Tibial artery (tissue), 4 donors: ENCODE measurements at places on chromosomes 2 and 18.
A peak's percentile ranks its signal among the peaks of the same experiment; 100 is the strongest.

DNA sequence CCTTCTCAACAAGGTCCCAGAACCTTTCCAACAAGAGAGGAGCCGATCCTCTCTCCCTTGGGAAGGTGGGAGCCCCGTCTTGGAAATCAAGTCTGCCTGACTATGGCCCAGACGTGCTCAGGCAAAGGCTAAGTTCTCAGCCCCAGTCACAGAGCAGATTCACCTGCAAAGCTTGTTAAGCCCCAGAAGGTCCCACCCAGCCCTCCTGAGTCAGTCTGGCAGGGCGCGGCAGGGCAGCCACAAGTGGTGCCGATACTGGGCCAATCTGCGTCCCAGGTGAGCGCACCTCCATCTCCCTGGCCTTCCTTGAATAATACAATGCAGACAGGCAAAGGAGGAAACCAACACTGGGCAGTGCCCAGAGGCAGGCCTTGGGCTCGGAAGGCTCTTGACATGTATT lies 15.0 kb downstream of the CRACDL start:
- H3K4me3 ChIP-seq, result no peak overlapping the region
- DNase-seq, result no peak
- no peaks in the 10 kb centered on the region for H3K4me1 ChIP-seq
- H3K36me3 ChIP-seq, result no peaks in the 10 kb centered on the region

DNA sequence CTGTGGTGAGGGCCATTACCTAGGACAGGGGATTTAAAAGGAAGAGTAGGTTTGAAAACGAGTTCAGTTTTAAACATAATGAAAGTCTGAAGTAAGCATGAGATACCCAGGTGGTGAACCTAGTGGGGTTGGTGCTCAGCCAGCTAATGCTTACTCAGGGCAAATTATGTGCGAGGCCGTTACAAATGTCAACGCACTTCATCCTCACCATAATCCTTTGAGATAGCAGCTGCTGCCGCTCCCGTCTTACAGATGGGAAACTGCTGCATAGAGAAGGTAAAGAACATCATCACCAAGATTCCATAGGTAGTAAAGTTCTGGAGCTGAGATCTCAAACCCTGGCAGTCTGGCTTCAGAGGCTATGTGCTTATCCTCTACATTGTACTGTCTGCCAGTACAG lies 209.0 kb downstream of the DYM start:
- no peak overlapping the region for H3K4me3 ChIP-seq
- DNase-seq, result no peak
- H3K27me3 ChIP-seq, result no peaks in the 10 kb centered on the region

DNA sequence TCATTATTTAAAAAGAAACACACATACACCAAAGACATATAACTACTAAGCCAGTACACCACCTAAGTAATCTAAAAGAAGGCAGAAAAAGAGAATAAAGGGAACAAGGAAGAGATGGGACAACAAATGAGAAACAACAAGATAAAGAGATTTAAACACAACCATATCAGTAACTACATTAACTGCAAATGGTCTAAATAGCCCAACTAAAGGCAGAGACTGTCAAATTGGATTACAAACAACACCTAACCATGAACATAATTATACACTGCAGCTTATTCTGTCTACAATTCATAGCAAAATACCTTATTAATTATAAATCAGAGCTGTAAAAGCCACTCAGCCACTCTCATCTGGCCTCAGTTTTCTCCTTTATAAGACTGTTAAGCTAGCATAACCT lies 15.0 kb downstream of the PPP4R1 start:
- H3K4me3 ChIP-seq, result no peak overlapping the region
- H3K27ac ChIP-seq, result no peak overlapping the region
- no peak for DNase-seq
- H3K27me3 ChIP-seq, result no peaks in the 10 kb centered on the region
- no peaks in the 10 kb centered on the region for H3K4me1 ChIP-seq

GRCh38 chr2:172783165-172783898 lies 47.7 kb downstream of the RAPGEF4 start:
- no peaks in the 10 kb centered on the region for H3K36me3 ChIP-seq
- no peaks in the 10 kb centered on the region for H3K4me1 ChIP-seq
- DNase-seq, result no peak
- H3K4me3 ChIP-seq, result no peak overlapping the region

DNA sequence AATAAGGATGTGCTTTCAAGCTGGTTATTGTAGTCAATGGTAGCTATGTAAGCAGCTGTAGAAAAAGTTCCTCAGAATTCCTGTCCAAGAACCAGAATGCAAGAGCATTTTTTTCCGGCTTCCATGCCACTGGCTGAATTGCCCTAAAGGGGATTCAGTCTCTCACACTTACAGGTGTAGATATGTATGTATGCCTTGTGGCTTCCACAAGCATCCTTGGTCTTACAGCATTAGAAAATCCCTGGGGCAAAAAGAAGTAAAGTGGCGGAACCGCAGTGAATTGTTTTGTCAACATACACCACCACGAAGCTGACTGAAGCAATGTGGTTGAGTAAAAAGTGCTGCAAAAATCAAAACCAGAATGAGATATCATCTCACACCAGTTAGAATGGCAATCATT lies 54.6 kb downstream of the FANCL start:
- peaks cover 7% of the 10 kb centered on the region for H3K36me3 ChIP-seq
- no peaks in the 10 kb centered on the region for H3K4me1 ChIP-seq

DNA sequence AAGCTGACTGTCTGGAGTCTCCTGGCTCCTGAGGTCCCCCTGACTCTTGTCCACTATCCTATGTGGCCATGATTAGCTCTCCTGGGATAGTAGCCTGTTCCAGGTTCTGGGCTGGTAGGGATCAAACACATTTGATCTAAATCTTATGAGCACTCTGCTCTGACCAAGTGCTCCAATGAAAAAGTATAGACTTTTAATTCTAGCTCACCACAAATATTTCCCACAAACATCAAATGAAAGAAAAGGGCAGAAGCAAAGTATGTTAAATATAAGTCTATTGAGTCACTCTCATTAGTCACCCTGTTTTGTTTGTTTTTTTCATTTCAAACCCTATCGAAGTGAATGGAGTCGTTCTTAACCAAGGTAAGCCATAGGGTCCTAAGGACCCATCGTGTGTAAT lies 39.7 kb upstream of the NEDD4L start:
- DNase-seq, result no peak
- no peaks in the 10 kb centered on the region for H3K36me3 ChIP-seq
- H3K27me3 ChIP-seq, result no peaks in the 10 kb centered on the region
- no peak overlapping the region for H3K27ac ChIP-seq
- H3K4me1 ChIP-seq, result no peaks in the 10 kb centered on the region
- H3K4me3 ChIP-seq, result no peak overlapping the region

- no peak overlapping the region for H3K27ac ChIP-seq
- no peaks in the 10 kb centered on the region for H3K36me3 ChIP-seq
- DNase-seq, result no peak
- no peaks in the 10 kb centered on the region for H3K27me3 ChIP-seq
- peaks cover 20% of the 10 kb centered on the region for H3K4me1 ChIP-seq
- no peak overlapping the region for H3K4me3 ChIP-seq
Measured at GRCh38 chr18:70426818-70427217, 138.0 kb downstream of the SOCS6 start.

DNA sequence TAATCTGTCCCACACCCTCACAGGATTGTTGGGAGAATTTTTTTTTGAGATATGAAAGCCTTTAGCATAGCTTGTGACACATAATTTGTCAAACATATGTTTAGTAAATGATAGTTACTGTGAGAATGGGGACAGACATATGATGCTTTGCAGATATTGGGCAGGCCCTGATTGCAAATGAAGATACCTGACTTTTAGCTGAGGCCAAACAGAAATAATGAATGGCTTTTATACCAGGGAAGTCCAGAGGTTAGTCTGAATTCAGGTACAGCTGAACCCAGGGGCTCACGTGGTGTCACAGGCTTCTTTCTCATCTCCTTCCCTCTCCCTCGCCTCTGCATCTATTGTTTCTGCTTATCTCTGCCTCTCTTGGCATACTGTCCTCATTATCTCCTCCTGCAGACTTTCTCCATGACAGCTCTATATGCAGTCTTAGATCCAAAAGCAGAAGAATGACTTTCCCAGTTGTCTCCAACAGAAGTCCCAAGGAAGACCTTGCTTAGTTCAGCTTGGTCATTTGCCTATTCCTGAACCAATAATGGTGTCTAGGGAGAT lies 4.9 kb upstream of the WNT10A start:
- H3K27ac ChIP-seq, result no peak overlapping the region
- no peak overlapping the region for H3K4me3 ChIP-seq
- H3K4me1 ChIP-seq, result no peaks in the 10 kb centered on the region
- DNase-seq, result no peak
- H3K27me3 ChIP-seq, result peaks cover 3% of the 10 kb centered on the region
- no peaks in the 10 kb centered on the region for H3K36me3 ChIP-seq

GRCh38 chr18:37162551-37162950 lies 333.6 kb downstream of the KIAA1328 start:
- H3K27me3 ChIP-seq, result no peaks in the 10 kb centered on the region
- H3K4me3 ChIP-seq, result no peak overlapping the region
- no peaks in the 10 kb centered on the region for H3K36me3 ChIP-seq
- no peak for DNase-seq
- H3K27ac ChIP-seq, result no peak overlapping the region

DNA sequence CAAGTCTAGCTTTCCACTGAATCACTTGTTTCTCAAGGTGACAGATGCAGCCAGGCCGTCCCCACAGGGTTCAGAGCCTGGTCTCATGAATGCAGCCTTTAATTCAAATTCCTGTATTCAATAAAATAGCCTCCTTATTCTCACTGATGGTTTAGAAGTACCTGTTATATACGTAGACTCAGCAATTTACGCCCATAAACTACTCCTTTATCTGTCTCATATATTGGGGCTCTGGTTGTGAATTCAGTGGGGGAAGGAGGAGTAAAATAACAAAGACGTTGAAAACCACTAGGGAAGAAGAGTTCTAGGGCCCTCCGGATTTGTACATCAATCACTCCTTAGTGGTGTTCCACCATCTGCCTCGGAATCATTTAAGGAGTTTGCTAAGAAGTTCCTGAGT lies 1.7 kb downstream of the OBSL1 start:
- peak overlapping the region; percentile 87 for H3K27ac ChIP-seq
- H3K27me3 ChIP-seq, result no peaks in the 10 kb centered on the region
- H3K4me3 ChIP-seq, result peak overlapping the region; percentile 62
- H3K36me3 ChIP-seq, result no peaks in the 10 kb centered on the region
- no peak for DNase-seq
- peaks cover 12% of the 10 kb centered on the region for H3K4me1 ChIP-seq

DNA sequence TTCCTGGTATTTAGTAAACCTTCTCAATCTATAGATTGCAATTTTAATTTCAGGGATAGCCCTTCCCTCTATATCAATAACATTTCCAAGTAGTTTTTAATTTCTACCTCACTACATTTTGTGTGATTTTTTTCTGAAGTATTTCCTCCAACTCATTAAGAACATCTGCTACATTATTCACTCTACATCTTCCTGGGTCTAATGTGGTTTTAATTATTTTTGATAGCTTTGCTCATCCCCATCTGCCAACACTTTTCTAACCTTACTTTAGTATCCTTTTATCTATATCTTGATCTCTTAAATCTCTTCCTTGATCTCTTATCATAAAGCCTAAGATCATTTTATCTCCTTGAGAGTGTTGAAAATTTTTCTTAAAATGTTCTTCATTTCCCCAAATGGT lies 278.3 kb upstream of the CYP26B1 start:
- H3K36me3 ChIP-seq, result peaks cover 5% of the 10 kb centered on the region
- H3K4me3 ChIP-seq, result no peak overlapping the region
- DNase-seq, result no peak
- no peaks in the 10 kb centered on the region for H3K4me1 ChIP-seq
- H3K27me3 ChIP-seq, result no peaks in the 10 kb centered on the region
- no peak overlapping the region for H3K27ac ChIP-seq

DNA sequence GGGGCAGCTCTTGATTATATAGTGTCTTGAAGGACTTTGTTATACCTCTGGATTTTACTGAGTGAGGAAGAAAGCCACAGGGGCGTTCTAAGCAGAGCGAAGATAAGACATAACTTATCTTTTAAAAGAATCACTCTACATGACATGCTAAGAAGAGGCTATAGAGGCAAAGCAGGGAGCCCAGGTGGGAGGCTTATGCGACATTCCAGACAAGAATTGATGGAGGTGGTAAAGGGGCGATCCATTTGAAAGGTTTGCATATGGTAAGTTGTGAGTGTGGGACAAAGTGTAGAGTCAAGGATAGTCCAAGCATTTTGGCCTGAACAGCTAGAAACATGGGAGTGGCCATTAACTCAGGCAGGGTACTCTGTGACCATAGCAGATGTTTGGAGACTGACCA lies 49.8 kb downstream of the LYPD6 start:
- no peaks in the 10 kb centered on the region for H3K36me3 ChIP-seq
- H3K4me1 ChIP-seq, result no peaks in the 10 kb centered on the region
- no peak overlapping the region for H3K4me3 ChIP-seq
- H3K27me3 ChIP-seq, result no peaks in the 10 kb centered on the region

- no peak overlapping the region for H3K4me3 ChIP-seq
- H3K36me3 ChIP-seq, result no peaks in the 10 kb centered on the region
- no peak overlapping the region for H3K27ac ChIP-seq
- no peaks in the 10 kb centered on the region for H3K4me1 ChIP-seq
- no peaks in the 10 kb centered on the region for H3K27me3 ChIP-seq
Measured at GRCh38 chr2:99905636-99906035, 236.8 kb downstream of the AFF3 start.

DNA sequence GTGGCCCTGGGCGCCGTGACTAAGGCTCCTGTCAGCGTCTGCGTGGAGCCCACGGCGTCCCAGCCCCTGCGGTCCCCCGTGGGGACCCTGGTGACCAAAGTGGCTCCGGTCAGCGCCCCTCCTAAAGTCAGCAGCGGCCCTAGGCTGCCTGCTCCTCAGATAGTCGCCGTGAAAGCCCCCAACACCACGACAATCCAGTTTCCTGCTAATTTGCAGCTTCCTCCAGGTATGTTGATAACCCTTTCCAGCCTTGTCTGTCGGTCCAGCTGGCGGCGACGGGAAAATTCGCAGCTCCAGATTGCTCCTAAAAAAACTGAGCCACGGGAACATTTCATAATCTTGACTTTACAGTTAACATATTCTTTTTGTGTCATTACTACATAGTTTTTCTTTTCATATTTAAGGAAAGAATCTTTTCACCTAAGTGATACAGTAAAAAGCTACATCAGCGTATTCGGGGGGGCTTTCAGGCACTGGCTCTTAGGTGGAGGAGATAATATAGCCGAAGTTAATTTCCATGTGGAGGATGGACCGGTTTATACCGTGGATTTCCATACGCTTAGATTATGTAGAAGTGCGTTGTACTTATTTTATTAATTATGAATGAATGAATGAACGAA lies 916 bp downstream of the TAF4B start:
- H3K36me3 ChIP-seq, result no peaks in the 10 kb centered on the region
- H3K27ac ChIP-seq, result peak overlapping the region; percentile 75
- H3K4me3 ChIP-seq, result peak overlapping the region; percentile 83
- H3K4me1 ChIP-seq, result peaks cover 12% of the 10 kb centered on the region
- H3K27me3 ChIP-seq, result no peaks in the 10 kb centered on the region

GRCh38 chr2:10387033-10387432 lies 61.1 kb downstream of the ODC1 start:
- H3K27me3 ChIP-seq, result no peaks in the 10 kb centered on the region
- no peak for DNase-seq
- H3K4me3 ChIP-seq, result no peak overlapping the region
- H3K27ac ChIP-seq, result no peak overlapping the region
- H3K4me1 ChIP-seq, result peaks cover 4% of the 10 kb centered on the region
- no peaks in the 10 kb centered on the region for H3K36me3 ChIP-seq
